Hepatocyte (in vitro differentiated cells): ENCODE measurements at places on chromosomes 2 and 18. TPM values are rescaled to one million over a fixed set of nuclear protein-coding genes. Genes with fewer than 3 reads are reported as not detected.

- DNase-seq: peak; percentile 33
Observed at GRCh38 chr2:224816816-224817215, 100.7 kb upstream of the CCDC195 start.

- DNase-seq: no peak
Observed at GRCh38 chr18:45976566-45976965, 9.4 kb upstream of the EPG5 start.

GRCh38 chr2:202148515-202149154 is 75.6 kb downstream of the KIAA2012 start:
- no peak for DNase-seq

The CLHC1 gene
- 7.9 and 21.1 TPM in 2 replicates for total RNA-seq

The PCARE gene
- total RNA-seq: 0.04 and 2.2 TPM in 2 replicates

The CCT4 gene
- total RNA-seq: 107 and 115 TPM in 2 replicates
